ENCODE measurements at places on chromosomes 2 and 18.

GRCh38 chr2:106144621-106145331 is 49.3 kb downstream of the UXS1 start:
- DNase-seq: no peak

DNA sequence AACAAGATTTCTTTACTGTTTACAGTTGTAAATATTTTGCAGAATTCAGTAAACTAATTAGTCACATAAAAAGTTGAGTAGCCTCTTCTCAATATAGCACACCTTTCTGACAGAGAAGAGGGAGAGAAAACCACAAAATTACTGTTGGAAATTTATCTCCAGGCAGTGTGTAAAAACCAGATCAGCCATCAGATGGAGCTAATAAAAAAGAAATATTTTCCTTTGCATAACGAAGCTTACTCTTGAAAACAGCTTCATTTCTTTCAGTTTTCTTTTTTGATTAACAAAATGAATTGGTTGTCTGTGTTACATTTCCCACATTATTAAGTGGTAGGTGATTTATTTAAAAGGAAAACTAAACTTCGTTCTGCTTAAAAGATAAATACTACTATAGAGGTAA is 259.3 kb upstream of the KCNJ3 start:
- DNase-seq: no peak

- DNase-seq: peak; percentile 35
These were observed 30.2 kb downstream of the NYAP2 start for GRCh38 chr2:225429717-225430116.

GRCh38 chr2:95316466-95317122 is 19.4 kb downstream of the KCNIP3 start:
- no peak for DNase-seq
